ENCODE measurements at places on chromosomes 4 and X. TPM values are rescaled to one million over a fixed set of nuclear protein-coding genes. Genes with fewer than 3 reads are reported as not detected.

BEND4 gene
- 0.11 TPM for total RNA-seq

ZNF732 gene
- total RNA-seq, result not detected

CLDN2 gene
- not detected for total RNA-seq

AVPR2 gene
- not detected for total RNA-seq

USP26 gene
- total RNA-seq, result not detected

- H3K4me1 ChIP-seq, result no peaks in the 10 kb centered on the region
- peaks cover 8% of the 10 kb centered on the region for H3K27me3 ChIP-seq
- H3K27ac ChIP-seq, result no peak overlapping the region
- no peak overlapping the region for H3K4me3 ChIP-seq
- H3K36me3 ChIP-seq, result no peaks in the 10 kb centered on the region
Measured at GRCh38 chrX:43474321-43474720, 181.8 kb upstream of the MAOA start.

GRCh38 chr4:182478475-182478874 lies 235.3 kb downstream of the TENM3 start:
- H3K27me3 ChIP-seq, result peaks cover 6% of the 10 kb centered on the region
- H3K27ac ChIP-seq, result no peak overlapping the region
- DNase-seq, result no peak

DNA sequence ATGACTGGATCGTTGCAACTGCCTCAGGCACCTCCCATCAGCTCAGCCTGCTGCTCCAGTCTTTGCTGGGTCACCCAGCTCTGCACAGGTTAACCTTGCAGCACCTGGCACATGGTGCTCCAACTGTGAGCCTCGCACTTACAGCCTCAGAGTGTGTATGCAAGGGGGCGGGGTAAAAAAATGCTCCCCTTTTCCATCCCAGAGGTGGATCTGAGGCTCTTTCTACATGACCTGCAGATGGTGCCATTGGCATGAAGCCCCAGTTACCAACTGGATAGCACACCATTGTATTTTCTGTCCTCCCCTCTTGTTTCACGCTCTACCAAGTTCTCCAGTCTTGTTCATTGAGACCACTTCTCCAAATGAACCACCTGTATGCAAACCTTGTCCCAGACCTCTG lies 46.2 kb upstream of the TRPC3 start:
- no peak for DNase-seq
- H3K27ac ChIP-seq, result no peak overlapping the region
- no peaks in the 10 kb centered on the region for H3K36me3 ChIP-seq
- H3K4me3 ChIP-seq, result no peak overlapping the region
- no peaks in the 10 kb centered on the region for H3K4me1 ChIP-seq

GRCh38 chrX:119625843-119626242 lies 19.6 kb upstream of the NKRF start:
- no peaks in the 10 kb centered on the region for H3K27me3 ChIP-seq
- no peaks in the 10 kb centered on the region for H3K36me3 ChIP-seq
- no peak overlapping the region for H3K4me3 ChIP-seq
- no peak for DNase-seq
- peaks cover 3% of the 10 kb centered on the region for H3K4me1 ChIP-seq

DNA sequence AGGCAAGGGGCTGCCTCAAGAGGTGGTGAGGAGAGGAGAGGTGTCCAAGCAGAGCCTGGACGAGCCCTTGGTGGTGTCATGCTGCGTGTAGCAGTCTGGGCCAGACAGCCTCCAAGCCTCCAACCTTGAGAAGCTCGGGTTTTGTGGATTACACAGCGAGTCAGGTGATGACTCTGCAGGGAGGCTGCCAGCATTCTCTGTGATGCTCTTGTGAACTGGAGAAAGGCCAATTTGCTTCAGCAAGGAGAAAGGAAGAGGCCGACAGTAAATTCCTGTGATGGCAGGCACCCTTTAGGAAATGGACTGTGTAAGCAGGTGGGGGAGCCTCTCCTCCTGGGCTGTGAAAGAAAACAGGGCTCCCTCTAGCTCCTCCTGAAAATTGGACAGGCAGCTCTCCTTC lies 36.0 kb upstream of the CD99L2 start:
- H3K36me3 ChIP-seq, result no peaks in the 10 kb centered on the region
- H3K4me1 ChIP-seq, result no peaks in the 10 kb centered on the region
- DNase-seq, result no peak

DNA sequence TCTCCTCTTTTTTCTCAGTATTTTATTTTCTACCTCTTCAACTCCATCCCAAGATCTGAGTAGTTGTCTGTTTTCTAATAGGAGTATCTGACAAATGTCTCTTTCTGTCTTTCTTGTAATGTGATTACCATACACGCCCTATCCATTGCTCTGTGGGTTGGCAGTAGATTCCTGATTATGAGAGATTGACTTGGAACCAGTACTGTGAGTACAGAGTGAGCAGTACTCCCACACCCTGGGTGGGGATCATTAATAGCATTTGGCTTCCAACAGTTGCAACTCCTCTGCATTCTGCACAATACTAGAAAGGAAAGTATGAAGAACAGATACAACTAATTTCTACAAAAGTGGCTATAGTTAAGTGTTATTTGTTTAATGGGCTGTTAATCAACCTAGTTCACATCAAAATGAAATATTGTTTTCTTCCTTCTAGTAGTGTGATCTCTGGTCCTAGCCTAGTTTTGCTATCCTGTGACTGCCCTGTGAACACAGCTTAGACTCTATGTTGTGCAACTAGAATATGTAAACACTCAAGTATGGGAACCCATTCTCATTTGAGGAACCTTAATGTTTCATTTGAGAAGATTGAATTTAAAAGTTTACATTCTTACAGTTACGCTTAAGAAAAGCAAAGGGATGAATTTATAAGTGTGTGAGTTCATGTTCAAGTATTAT lies 112.9 kb downstream of the PTPN13 start:
- no peak overlapping the region for H3K27ac ChIP-seq
- H3K27me3 ChIP-seq, result no peaks in the 10 kb centered on the region
- no peaks in the 10 kb centered on the region for H3K36me3 ChIP-seq
- no peaks in the 10 kb centered on the region for H3K4me1 ChIP-seq

DNA sequence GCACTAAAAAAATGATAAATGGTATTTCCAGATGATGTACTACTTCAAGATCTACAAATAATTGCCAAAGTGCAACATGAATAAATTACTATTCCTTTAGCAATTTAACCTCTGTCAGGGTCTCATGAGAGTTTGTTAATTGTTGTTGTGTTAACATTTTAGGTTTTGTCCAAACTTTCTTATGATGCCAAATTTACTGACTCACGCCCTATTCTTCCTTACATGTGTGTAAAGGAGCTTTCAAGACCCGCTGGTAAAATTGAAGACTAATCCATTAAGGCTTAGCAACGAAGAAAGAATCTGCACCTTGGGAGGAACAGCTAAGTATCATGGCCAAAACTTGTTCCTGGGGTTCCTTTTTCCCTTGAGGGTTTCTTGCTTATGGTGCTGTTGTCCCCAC lies 252.7 kb upstream of the JADE1 start:
- H3K27ac ChIP-seq, result no peak overlapping the region
- H3K4me1 ChIP-seq, result peaks cover 19% of the 10 kb centered on the region
- H3K27me3 ChIP-seq, result peaks cover 10% of the 10 kb centered on the region
- no peaks in the 10 kb centered on the region for H3K36me3 ChIP-seq

DNA sequence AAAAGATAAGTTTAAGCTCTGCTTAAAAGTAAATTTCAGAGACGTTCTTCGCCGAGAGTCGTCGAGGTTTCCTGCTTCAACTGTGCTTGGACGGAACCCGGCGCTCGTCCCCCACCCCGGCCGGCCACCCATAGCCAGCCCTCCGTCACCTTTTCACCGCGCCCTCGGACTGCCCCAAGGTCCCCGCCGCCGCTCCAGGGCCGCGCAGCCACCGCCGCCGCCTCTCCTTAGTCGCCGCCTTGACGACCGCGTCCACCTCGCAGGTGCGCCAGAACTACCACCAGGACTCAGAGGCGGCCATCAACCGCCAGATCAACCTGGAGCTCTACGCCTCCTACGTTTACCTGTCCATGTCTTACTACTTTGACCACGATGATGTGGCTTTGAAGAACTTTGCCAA lies 70.8 kb downstream of the FMR1NB start:
- no peak for DNase-seq
- no peak overlapping the region for H3K27ac ChIP-seq
- H3K27me3 ChIP-seq, result peaks cover 23% of the 10 kb centered on the region
- no peaks in the 10 kb centered on the region for H3K36me3 ChIP-seq

Measured in natural killer cell treated with Interleukin-12 subunit alpha and Interleukin-12 subunit beta and Interleukin-15 and Interleukin-18, amount 100 ng/mL, for 72 hours (primary cell).